ENCODE measurements at places on chromosomes 12 and 14.

DNA sequence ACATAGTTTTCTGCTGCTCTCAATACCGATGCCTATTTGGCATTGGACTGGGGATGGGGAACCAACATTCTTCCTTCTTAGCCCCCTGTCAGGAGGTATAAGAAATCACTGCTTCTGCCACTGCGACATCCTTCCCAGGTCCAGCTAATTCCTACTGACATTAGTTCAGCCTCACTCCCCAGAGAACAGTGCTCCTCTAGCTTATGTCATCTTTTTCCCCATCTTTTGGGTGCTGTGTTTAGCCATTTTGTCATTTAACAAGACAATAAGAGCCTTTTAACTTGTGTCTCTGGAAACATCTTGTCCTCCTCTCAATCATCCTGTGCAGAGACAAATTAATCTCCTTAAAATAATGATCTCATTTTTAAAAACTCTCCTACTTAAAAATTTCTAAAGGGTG is 167.0 kb upstream of the PLXNC1 start:
- no peak for ATAC-seq

GRCh38 chr12:3131129-3131528 is 54.0 kb downstream of the TSPAN9 start:
- ATAC-seq, result no peak

- no peak for ATAC-seq
Measured at GRCh38 chr12:47799357-47799955, 20.2 kb downstream of the HDAC7 start.

DNA sequence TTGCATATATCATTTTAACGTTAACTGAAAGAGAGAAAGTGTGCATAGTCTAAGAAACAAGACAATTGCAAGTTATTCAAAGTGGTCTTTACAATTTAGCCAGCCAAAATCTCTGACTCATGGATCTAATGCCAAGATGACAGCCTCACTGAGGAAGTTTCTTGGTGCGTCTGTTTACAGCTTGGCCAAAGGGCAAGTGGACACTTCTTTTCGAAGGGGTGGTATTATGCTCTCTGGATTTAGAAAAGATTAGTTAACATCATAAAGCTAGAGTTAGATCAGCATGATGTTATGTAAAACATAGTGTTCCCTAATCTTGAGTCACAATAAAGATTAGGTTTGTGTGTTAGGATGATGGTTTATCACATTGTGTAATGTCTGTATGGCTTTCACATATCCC is 51.5 kb upstream of the SLC2A13 start:
- no peak for ATAC-seq

- no peak for ATAC-seq
Measured at GRCh38 chr12:54134850-54135249, 53.9 kb downstream of the SMUG1 start.

- ATAC-seq, result no peak
Measured at GRCh38 chr12:54068418-54069070, 14.9 kb downstream of the HOXC4 start.

DNA sequence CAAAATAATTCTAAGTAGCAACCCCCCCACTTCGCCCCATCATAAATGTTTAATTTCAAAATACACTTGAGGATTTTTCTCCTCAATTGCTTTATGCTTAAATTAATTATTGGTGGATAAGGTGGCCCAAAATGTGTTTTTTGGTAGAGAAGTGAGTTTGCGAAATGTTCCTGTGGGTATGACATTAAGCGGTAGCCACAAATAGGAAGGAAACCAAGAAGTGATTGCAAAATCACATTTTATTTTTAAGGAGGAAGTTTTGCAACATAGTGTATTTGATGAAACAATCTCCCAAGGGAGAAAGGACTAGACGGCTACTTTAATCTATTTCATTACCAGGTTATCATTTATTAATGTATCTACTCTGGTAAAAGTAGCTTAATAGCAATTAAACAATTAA is 25.5 kb downstream of the SLC25A3 start:
- no peak for ATAC-seq

- no peak for ATAC-seq
Measured at GRCh38 chr14:90426663-90427062, 29.8 kb downstream of the CALM1 start.

DNA sequence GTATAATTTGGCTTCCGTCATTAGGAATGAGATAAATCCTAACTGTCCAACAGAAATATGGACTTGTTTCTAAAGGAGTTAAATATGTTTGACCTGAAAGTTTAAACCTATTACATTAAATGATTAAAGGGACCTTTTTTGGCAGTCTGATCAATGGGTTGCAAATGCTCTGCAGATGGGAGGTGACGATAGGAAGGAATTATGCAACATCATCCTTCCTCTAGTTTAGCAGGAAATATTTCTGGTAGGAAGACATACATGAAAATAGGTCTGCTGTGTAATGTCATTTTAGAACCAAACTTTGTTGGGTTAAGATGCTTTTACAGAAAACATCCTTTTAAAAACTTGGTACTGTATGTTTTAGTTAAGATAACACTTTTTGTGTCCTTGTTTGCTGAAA is 2.6 kb downstream of the LRRC10 start:
- ATAC-seq, result no peak

DNA sequence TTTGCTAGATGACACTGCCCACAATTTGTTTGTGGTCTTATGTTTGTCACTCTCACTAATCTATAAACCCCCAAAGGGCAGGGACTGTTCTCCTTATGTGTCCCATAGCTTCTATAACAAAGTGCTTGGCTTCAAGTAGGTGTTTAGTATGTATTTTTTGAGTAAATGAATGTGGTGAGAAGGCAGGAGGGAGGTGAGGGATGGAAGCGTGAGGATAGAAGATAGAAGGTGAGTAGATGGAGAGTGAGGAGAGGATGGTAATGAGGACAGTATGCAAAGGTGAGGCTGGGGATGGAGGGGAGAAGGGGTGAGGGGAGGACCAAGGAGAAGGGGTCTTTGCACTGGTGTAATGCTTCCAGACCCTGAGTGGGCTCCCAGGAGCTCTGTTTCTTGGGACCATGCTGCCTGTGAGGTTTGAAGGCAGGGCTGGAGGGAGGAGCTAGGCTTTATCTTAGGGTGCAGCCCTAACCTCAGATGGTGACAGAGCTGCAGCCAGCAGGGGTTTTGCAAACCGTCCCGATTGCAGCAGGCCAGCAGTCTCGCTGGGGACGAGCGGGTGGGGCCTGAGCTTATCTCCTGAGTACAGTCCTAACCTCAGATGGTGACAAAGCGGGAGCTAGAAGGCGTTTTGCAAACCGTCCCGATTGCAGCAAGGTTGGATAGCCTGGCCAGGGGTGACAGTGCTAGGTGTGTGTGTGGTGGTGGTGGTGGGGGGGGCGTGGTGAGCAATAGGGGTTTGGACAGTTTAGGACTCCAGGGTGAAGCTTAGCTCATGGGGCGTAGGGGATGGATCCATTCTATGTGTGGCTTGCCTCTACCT is 6.5 kb downstream of the CEBPE start:
- ATAC-seq, result no peak

GRCh38 chr12:6367065-6367968 is 8.0 kb downstream of the SCNN1A start:
- ATAC-seq, result peak; percentile 86

GRCh38 chr14:100076133-100076532 is 10.9 kb downstream of the EVL start:
- ATAC-seq, result peak; percentile 72

DNA sequence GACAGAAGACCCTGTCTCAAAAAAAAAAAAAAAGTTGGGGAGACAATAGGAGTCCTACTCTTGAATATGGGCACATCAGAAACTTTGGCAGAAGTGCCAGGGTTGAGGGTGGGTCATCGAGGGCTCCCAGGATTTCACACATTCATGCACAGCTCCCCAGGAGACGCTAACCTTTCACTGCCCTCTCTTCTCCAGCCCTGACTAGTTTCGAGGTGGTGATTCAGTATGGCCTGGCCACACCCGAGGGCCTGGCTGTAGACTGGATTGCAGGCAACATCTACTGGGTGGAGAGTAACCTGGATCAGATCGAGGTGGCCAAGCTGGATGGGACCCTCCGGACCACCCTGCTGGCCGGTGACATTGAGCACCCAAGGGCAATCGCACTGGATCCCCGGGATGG is 29.4 kb upstream of the LRP1-AS start:
- no peak for ATAC-seq

DNA sequence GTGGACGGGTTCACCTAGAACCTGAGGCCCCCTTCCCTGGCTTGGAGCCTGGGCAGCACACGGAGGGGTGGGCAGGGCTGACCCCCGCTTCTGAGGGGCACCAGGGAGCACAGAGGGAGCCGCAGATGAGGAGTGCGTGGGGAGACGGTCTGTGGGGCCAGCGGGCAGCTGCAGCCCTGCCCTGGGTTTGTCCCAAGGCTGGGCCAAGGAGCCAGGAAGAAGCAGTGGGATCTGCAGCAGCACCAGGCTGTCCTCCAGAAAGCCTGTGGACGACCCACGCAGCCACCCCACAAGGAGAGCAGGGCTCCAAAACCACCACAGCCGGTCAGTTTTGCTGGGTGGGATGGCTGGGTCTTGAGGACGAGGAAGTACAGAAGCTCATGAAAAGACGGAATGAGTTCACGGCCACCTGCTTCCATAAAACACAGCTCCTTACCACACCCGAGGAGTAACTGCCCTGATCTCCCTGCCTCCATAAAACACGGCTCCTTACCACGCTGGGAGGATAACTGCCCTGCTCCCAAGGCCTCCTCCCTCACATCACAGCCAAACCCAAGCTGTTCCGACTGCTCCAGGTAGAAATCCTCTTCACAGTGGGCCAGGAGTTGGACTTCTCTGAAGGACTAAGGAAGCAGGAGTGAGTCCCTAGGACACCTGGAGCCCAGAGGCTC is 9.9 kb upstream of the GOLGA3 start:
- no peak for ATAC-seq

GRCh38 chr14:73680821-73681220 is 33.4 kb downstream of the PNMA1 start:
- no peak for ATAC-seq

DNA sequence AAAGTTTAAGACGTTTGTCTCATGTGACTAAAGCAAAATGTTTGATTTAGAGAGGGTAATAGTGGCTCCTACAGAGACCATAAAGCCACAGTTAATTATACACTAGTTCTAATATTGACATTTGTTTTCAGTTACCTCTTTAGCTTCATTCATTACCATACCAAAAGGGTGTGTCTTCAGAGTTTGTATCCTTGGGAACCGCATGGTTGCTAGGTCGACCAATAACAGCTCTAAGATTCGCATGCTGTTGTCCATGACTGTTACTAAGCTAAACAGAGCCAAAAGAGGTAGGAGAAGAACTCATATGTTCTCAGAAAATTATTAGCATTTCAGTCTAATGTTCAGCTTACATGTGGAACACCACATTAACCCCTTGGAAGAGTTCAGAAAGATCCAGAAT is 36.2 kb upstream of the ETNK1 start:
- ATAC-seq, result no peak

GRCh38 chr14:51716610-51717009 is 64.9 kb downstream of the FRMD6 start:
- ATAC-seq, result no peak

DNA sequence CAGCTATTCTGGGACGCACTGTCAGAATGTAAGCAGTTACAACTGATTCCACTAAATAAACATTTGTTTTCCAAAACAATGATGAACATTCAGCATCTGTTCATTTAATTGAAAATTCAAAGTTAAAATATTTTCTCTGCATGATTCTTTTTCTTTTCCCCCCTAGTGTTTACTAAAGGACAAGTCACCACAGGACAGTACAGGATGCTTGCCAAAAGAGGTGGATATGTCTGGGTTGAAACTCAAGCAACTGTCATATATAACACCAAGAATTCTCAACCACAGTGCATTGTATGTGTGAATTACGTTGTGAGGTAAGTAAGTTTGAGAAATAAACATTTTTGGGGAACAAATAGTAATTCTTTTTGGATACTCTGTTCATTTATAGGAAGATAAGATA is 28.2 kb upstream of the SNAPC1 start:
- no peak for ATAC-seq

- peak; percentile 73 for ATAC-seq
Measured at GRCh38 chr12:124321040-124321481, 26.2 kb downstream of the RFLNA start.

GRCh38 chr14:93973607-93974006 is 2.8 kb downstream of the ASB2 start:
- ATAC-seq, result no peak

DNA sequence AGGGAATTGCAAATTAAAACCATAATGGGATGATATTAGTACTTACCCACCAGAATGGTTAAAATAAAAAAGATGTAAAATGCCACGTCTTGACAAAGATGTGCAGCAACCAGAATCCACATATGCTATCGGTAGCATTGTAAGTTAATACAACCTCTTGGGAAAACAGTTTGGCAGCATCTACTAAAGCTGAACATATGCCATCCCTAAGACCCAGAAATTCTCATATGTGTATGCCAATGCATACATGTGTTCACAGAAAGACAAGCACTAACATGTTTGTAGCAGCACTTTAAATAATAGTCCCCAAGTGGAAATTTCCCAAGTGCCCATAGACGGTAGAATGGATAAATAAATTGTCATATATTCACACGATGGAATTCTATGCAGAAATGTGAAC is 28.3 kb upstream of the SLC5A8 start:
- ATAC-seq, result no peak

GRCh38 chr12:53100466-53101151 is 2.7 kb upstream of the SOAT2 start:
- no peak for ATAC-seq

GRCh38 chr12:132319359-132319950 is 9.9 kb downstream of the GALNT9 start:
- no peak for ATAC-seq

- no peak for ATAC-seq
Measured at GRCh38 chr14:82667501-82667900, 1133.8 kb upstream of the SEL1L start.

DNA sequence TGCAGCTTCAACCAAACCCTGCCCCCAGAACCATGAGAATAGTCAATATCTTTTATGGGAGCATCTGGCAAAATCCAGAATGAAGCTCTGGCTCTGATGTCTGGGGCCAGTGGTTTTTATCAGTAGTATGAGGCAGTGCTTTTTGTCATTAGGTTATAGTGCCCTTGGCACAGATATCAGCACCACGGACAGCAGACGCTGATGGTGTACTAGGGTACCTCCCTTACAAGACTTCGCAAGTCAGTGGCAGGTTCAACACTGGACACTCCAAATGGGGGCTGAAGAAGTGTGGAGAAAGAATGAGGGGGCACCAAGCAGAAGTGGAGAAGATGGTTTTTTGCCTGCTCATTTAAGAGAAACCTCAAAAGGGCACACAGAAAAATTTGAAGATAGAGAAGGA is 68.2 kb upstream of the E2F7 start:
- no peak for ATAC-seq

DNA sequence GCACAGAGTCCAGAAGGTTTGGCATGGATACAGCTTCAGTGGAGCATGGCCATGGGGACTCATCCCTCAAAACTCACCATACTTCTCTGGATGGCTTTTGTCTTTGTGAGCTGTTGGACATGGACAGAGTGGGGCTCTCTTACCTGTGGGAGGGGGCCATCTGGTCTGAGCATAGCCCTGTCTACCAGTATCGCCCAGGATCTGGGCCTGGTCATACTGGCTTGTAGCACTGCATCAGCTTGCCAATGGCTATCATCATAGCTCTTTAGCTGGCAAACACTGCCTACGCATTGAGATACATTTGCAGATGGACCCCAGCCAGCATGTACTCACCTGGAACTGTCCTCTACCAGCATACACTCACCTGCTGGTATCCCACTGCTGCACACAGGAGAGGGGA is 975.2 kb upstream of the NOVA1 start:
- peak; percentile 20 for ATAC-seq

GRCh38 chr14:50058113-50058512 is 58.3 kb downstream of the VCPKMT start:
- no peak for ATAC-seq

- no peak for ATAC-seq
Measured at GRCh38 chr12:53937099-53937498, 1.5 kb upstream of the HOXC13 start.

GRCh38 chr12:3655328-3655900 is 97.5 kb downstream of the CRACR2A start:
- ATAC-seq, result no peak

Measured in stimulated activated memory B cell treated with anti-CD40 and anti-IgM and Interleukin-4, amounts not matched to agents 10 μg/mL and 1 μg/mL and 100 μg/mL, for 72 hours (primary cell).